Stimulated activated CD8-positive, alpha-beta memory T cell treated with anti-CD3 and anti-CD28 coated beads, Interleukin-15, amount 100 ng/mL, for 1 hour (primary cell): ENCODE measurements at places on chromosomes 11 and 22.
A peak's percentile ranks its signal among the peaks of the same experiment; 100 is the strongest.

DNA sequence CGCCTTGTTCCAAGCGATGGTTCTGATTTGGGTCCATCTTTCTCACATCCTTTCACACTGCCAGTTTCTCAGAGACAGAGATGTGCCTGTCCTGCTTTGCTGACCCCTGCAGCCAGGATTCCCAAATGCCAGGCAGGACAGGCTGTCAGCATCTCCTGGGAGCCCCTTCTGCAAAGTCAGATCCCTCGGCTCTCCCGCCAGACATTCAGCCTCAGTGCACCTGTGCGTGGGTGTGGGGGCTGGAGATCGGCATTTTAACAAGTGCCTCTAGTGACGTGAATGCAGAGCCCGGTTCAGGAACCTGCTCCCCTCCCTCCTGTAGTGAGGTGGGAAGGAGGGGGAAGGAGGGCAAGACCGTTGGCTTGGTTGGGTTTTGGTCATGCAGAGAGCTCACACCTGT, 108.9 kb upstream of the FGF3 start:
- no peak for DNase-seq

GRCh38 chr11:128759597-128759996, 65.7 kb downstream of the FLI1 start:
- DNase-seq: no peak

GRCh38 chr22:35099883-35100282, 33.9 kb downstream of the ISX start:
- no peak for DNase-seq

DNA sequence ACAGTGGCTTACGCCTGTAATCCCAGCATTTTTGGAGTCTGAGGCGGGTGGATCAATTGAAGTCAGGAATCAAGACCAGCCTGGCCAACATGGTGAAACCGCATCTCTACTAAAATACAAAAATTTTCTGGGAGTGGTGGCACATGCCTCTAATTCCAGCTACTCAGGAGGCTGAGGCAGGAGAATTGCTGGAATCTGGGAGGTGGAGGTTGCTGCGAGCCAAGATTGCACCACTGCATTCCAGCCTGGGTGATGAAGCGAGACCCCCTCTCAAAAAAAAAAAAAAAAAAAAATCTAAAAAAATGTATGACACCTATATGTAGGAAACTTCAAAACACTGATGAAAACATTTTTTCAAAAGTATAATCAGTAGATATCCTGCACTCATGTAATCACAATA, 242.7 kb upstream of the CHORDC1 start:
- DNase-seq: no peak

- DNase-seq: no peak
Measured at GRCh38 chr11:71397331-71397860, 50.8 kb downstream of the DHCR7 start.

- DNase-seq: no peak
Measured at GRCh38 chr22:35462498-35463230, 62.7 kb downstream of the MCM5 start.

DNA sequence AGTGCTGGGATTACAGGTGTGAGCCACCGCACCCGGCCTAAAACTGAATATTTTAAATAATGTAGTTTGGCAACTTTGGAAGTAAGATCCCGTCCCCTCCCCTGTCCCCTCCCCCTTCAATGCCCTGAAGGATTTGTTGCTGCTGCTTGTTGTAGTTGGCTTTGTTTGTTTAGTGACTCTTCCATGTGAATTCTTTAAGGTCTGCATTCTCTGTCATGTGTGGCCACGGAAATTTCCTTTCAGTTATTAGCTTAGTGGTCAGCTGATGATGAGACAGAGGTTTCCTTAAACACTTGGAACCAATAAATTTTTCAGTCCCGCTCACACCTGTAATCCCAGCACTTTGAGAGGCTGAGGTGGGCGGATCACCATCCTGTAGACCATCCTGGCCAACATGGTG, 109.9 kb downstream of the MPPED1 start:
- no peak for DNase-seq

GRCh38 chr22:27378311-27378800, 423.2 kb downstream of the MN1 start:
- no peak for DNase-seq

- no peak for DNase-seq
Measured at GRCh38 chr11:61111786-61112517, 9.7 kb downstream of the CD5 start.

GRCh38 chr11:115181538-115181937, 322.7 kb downstream of the CADM1 start:
- DNase-seq: no peak

- no peak for DNase-seq
Measured at GRCh38 chr11:56917708-56918400, 70.9 kb upstream of the OR5AK2 start.

DNA sequence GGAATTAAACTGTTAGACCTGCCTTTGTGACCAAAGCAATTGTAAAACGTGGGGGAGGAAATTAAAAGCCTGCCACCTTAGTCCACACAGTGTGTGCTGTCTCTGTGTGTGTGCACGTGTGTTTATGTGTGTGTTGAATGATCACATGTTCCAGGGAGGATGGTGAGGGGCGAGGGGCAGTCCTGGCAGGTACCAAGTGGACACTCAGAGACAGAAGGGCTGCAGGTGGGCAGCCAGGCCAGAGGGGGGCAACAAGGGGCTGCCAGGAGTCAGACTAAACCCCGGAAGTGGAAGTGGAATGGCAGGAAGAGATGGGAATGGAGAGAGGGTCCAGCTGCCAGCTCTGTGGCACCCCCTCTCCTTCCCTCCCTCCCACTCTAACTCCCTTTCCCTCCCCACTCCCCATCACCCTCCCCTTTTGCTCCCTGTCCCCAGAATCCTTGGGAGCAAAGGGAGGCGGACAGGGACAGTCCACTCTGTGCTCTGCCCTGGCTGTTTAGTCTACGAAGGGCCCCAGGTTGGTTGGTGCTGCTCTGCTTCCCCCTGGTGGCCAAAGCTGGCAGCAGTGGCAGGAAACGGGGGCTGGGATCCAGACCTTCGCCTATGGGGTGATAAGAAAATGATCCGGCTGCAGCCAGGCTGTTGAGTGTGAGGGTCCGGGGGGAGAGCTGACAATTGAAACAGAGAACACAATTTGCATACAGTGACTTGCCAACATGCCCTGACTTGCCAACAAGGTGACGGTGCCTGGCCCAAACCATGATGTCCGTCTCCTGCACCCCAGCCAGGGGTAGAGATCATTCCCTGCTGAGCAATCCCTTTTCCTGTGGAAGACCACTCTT, 24.4 kb downstream of the P2RY2 start:
- DNase-seq: peak; percentile 46

DNA sequence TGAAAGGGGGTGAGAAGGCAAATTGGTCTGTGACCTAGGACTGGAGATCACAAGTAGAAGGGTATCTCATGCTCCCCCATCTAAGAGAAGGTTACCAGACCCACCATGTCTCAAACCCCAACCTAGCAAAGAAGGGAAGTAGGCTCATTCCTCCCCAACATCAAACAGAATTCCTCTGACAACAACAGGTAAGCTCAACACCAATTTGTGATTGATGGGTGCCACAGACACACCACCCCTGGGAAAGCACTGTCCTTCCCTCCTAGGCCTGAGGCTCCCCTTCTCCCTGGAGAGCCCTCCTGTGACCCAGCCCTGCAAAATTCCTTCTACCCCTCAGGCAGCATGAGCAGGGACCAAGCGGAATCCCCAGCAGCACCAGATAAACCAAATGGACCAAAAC, 154.3 kb downstream of the BUD13 start:
- DNase-seq: no peak

GRCh38 chr11:22151649-22152197, 41.2 kb upstream of the ANO5 start:
- no peak for DNase-seq

- DNase-seq: no peak
Measured at GRCh38 chr22:38097058-38097457, 13.1 kb upstream of the SLC16A8 start.

GRCh38 chr22:30667107-30667493, 575 bp downstream of the DUSP18 start:
- DNase-seq: no peak

DNA sequence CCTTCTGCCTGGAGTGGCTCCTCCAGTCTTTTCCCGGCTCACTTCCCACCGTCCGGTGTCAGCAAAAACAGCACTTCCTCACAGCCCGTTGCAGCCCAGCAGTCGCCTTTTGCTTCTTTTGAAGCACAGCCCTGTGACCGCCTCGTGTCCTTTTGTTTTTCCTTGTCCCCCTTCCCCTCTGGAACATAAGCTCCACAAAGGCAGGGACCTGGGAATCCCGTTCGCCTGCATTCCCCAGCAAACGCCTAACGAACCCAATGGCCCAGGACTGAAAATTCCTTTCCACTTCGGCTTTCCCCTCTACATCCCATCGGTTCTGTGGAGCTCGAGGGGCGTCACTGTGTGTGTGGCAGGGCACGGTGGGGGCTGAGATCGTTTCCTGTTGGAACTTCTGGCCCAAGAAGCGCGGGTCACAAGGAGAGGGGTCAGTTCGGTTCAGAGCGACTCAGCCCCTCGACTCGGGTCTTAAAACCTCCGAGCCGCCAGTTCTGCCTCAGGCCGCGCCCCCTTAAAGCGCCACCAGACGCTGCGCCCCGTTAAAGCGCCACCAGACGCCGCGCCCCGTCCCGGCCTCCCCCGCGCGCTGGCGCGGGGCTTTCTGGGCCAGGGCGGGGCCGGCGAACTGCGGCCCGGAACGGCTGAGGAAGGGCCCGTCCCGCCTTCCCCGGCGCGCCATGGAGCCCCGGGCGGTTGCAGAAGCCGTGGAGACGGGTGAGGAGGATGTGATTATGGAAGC, 841 bp downstream of the RIC8A start:
- peak; percentile 52 for DNase-seq

DNA sequence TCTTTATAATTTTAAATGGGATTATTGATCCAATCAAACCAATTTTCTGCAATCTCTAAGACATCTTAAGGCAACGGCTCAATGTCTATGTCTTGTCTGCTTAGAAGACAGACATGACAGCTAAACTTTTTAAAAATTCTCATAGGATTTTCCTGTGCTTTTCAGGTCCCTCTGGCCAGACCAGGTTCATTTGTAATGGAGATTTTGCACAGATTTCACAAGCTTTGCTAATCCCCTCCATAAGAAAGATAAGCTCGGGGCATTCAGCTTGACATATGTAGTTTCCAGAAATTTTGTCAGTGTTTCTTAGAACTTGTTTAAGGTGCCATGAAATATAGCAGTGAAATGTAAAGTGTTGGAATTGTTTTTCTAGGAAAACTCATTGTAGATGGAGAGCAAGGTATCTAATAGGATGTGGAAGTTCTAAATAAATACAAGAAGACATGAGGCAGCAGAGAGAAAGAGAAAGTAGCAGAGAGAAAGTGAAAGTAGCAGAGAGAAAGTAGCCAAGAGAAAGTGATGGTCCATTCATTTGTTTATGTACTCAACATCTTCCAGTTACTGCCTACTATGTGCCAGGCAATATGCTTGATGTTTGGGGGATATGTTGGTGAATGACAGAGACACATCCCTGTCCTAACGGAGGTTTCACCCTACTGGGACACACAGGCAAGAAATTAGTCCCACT, 219.1 kb upstream of the ARHGAP42 start:
- no peak for DNase-seq

GRCh38 chr22:50571264-50572175, 6.7 kb downstream of the CPT1B start:
- no peak for DNase-seq

DNA sequence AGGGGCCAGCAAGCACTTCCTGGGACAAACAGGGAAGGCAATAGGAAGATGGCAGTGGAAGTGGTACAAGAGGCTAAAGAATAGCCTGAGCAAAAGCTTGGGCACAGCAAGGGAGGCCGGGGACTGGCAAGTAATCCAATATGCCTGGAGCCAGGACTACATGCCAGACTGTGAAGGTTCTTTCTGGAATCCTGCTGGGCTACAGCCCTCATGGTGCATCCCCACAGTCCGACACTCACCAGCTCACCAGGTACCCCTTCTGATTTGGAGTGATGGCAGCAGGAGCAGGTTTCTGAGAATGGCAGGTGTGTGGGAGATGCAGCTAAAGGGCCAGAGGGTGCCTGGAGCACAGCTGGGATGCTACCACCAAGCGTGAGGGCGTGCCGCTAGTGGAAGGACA, 32.2 kb upstream of the POGLUT3 start:
- DNase-seq: no peak

GRCh38 chr22:44357966-44358465, 45.3 kb upstream of the SHISAL1 start:
- no peak for DNase-seq

DNA sequence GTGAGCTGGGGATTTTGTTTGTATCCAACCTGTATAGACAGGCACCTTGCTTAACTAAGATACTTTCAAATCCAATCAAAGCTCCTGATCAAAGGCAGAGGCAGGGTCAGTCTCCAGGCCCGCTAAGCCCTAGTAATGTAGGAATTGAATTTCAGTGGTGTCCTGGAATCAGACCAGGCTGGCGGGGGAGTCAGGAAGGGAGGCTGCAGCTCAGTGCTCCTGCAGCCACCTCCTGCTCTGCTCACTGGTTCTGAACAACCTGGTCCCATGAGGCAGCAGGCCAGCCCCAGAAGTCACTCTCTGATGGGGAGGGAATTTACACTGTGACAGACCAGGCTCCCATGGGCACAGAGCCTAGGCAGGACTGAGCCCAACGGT, 38.5 kb upstream of the GALNT18 start:
- no peak for DNase-seq

GRCh38 chr11:59025097-59025496, 61.0 kb upstream of the GLYATL1B start:
- no peak for DNase-seq

- no peak for DNase-seq
Measured at GRCh38 chr11:47317064-47317828, 35.3 kb downstream of the MYBPC3 start.

GRCh38 chr11:95229993-95230809, 801 bp downstream of the SESN3 start:
- DNase-seq: no peak

- no peak for DNase-seq
Measured at GRCh38 chr11:57698843-57699365, 13.1 kb downstream of the MED19 start.

DNA sequence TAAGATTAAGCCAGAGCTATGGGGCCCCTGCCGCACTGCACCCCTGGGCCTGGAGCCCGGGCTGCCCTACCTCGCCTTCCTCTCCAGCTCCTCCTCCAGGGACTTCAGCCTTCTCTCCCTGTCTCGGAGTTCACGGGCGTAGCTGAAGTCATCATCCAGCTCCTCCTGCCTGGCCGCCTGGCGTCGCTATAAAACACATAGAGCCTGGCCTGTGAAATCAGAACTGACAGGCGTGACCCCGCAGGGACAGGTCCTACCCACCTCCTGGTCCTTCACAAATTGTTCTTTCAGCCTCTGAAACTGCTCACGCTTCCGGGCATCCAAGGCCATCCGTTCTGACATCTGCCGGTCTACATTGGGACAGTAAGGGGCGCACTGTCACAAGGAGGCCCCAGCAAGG, 20.8 kb downstream of the TUBGCP6 start:
- no peak for DNase-seq

GRCh38 chr11:2137202-2138067, 1.8 kb downstream of the IGF2 start:
- no peak for DNase-seq

GRCh38 chr11:26949846-26950245, 44.1 kb upstream of the FIBIN start:
- no peak for DNase-seq

GRCh38 chr11:120273432-120273831, 33.5 kb downstream of the POU2F3 start:
- no peak for DNase-seq

GRCh38 chr11:65639623-65640482, 2.0 kb downstream of the SIPA1 start:
- DNase-seq: peak; percentile 40
